ENCODE measurements at places on chromosomes 16 and 17.

DNA sequence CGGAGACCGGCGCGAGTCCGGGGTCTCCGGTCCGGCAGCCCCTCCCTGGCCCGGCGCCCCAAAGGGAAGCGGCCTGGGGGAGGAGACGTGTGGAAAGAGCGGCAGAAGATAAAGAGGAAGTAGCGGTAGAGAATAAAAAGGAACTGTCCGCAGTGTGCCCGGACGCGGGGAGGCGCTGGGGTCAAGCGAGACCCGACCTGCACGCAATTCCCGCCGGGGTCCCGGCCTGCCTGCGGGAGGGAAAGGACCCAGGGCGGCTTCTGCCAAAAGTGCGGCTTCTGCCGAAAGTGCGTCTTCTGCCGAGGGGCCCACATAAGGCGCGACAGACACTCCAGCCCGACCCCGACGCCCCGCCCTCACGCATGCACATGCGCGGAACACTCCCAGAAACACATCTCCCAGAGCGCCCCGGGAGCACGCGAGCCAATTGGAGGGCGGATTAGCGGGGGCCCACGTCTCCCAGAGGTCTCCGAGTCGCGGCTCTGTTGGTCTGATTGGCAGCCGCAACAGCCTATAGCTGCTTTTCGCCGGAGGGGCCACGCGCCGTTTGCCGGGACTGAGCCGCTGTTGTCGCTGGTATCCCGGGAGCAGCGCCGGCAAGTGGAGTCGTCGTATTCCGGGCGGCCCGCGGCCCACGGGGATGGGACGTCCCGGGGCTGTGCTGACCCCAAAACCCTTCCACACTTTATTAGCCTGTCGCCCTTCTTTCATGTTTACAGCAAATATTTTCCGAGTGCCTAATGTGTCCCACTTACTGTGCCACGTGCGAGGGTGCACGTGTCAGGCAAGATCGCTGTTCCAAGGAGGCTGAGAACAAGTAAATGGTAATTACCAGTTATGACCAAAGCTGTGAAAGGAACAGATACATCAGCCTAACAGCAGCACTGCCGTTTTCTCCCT is 8.0 kb upstream of the MEFV start:
- peak; percentile 98 for DNase-seq

- DNase-seq = peak; percentile 87
Observed at GRCh38 chr17:77802811-77803220, 155.7 kb upstream of the TNRC6C start.

DNA sequence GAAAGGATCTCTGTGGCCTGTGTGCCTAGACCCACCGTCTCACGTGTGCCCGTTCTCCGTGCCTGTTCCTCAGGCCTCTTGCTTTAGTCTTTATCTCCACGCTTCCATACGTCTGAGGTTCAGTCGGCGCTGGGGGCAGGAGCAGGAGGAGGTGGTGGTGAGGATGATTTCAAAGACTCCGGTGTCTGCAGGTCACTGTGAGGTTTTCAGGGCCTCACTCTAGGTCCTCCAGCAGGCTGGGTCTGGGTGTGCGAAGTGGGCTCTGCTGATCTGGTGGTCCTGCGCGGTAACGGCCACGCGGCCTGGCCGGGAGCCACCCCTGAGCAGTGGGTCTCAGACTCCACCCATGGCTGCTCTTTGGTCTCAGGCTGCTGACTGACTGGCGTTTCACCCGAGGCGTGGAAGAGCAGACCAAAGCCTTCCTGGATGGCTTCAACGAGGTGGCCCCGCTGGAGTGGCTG is 14.4 kb upstream of the CLEC18A start:
- DNase-seq = no peak

GRCh38 chr17:17573912-17574311 is 17.6 kb downstream of the PEMT start:
- DNase-seq = no peak

DNA sequence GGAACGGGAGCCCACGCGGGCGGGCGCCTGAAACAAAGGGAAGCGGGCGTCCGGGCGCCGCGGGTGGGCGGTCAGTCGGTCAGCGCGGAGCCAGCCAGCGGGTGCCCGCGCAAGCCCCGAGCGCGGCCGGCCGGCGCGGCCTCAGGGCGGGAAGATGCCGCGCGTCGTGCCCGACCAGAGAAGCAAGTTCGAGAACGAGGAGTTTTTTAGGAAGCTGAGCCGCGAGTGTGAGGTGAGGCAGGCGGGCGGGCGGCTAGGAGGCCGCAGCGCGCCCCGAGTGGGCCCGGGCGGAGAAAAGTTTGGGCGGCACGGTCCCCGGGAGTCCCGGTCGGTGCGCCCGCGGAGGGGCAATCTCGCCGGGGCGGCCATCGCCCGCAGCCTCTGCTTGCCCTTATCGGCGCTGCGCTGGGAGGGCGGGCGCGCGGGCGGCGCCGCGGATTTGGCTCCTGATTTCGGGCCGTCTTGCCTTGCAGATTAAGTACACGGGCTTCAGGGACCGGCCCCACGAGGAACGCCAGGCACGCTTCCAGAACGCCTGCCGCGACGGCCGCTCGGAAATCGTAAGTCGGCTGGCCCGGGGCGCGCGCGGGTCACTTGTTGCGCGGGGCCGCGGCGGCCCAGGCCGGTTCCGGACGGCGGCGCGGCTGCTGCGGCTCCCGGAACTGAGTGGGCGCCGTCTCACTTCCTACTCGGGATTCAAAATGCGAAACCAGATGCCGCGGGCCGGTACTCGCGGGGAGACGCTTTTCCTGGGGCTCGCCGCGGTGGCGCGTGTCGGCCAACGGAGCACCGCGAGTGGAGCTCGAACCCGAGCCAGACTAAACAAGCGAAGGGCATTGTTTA is 526 bp downstream of the CBFB start:
- no peak for DNase-seq

- no peak for DNase-seq
Observed at GRCh38 chr17:1197781-1198490, 18.2 kb upstream of the ABR start.

- no peak for DNase-seq
Observed at GRCh38 chr17:62101515-62101914, 36.4 kb upstream of the MED13 start.

GRCh38 chr16:55062442-55062841 is 131.8 kb downstream of the IRX5 start:
- no peak for DNase-seq

GRCh38 chr17:57966875-57967274 is 11.7 kb upstream of the CUEDC1 start:
- no peak for DNase-seq

- no peak for DNase-seq
Observed at GRCh38 chr17:70709596-70709995, 540.3 kb downstream of the KCNJ2 start.

DNA sequence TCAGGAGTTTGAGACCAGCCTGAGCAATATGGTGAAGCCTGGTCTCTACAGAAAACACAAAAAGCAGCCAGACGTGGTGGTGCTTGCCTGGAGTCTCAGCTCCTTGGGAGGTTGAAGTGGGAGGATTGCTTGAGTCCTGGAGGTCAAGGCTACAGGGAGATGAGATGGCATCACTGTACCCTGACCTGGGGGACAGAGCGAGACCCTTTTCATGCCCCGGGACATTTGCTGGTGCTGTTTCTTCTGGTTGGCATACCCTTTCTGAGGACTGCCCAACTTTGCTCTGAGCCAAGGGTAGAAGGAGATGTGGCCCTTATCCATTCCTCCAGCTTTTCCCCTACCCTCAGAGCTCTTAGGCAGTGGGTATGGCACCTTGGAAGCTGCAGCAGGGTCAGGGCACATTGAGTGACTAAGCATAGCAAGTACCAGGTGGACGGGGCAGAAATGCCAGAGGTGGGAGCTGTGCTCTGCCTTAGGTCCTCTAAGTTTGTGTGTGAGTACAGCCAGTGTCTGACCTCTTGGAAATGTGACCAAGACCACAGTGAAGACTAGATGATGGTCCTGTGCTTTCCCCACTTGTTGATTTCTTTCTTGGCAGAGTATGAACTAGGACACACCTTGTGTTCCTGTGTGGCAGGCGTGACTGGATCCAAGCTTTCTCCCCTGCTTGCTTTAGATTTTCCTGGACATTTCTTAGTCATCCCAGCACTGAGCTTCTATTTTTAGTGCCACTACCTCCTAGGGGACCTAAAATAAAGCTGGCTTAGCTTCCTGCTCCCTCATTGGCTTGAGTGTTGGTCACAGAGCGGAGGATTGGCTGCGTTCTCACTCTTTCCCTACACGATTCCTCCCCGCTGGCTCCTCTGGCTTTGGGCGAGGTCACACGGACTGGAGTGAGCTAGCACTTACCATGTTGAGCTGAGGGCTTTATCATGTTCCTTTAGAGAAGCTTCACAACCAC is 9.9 kb upstream of the EDC4 start:
- DNase-seq = no peak

GRCh38 chr16:50254072-50254471 is 12.3 kb upstream of the ADCY7 start:
- no peak for DNase-seq

- no peak for DNase-seq
Observed at GRCh38 chr17:7740481-7741001, 23.0 kb downstream of the DNAH2 start.

GRCh38 chr16:31064882-31065461 is 9.1 kb downstream of the ZNF668 start:
- no peak for DNase-seq

GRCh38 chr17:81328489-81328888 is 33.4 kb upstream of the SLC38A10 start:
- DNase-seq = no peak

- DNase-seq = no peak
Observed at GRCh38 chr17:42748908-42749798, 4.3 kb upstream of the EZH1 start.

DNA sequence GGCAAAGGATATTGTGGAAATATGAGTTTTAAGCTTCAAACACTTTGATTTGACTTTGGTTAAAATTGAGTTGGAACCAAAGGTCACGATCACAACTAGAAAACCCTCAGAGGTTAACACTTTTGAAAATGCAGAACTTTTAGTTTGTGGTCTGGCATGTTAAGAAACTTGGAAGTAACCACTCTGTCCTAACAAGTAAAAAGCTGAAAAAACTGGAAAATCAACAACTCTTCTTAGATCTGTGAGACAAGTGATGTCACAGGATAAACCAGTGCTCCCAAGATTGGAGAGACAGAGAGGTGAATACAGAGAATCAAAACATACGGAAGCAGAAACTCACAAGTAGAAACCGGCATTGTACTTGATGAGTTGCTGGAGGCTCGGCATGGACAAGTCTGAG is 17.4 kb downstream of the MFSD6L start:
- no peak for DNase-seq

DNA sequence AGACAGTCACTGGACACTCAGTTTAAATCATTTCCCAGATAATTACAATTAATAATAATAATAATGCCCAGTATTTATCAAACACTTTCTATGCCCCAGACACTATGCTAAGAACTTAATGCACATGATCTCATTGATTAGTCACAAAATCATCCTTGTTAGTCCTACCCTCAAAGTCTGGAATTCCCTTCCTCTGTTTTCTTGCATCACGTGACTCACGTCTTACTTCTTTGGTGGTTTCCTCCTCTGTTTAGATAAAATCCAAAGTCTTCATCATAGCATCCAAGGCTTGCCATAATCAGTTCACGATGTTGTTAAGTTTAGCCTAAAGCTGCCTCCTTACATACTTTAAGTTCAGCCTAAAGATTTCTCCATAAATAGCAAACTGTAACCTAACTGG is 471.9 kb downstream of the PMP22 start:
- DNase-seq = no peak

DNA sequence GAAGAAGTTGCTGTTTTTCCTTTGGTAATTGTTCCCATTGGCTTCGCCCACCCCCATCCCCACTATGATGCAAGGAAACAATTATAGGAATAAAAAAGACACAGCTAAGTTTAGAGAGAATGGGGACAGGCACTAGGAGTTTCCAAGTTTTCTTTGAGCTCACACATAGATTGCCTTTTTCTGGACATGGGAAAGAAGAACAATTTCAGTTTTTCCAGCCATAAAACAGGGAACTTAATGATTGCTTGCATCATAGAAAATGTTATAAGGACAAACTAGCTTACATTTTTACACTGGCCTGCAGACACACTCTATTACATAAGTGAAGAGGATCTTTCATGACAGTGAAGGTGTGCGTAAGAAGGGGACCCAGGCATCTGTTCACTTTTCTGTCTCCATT is 142.3 kb upstream of the ZFHX3 start:
- no peak for DNase-seq

- no peak for DNase-seq
Observed at GRCh38 chr16:82404586-82405315, 222.0 kb upstream of the CDH13 start.

GRCh38 chr16:84062734-84063640 is 20.4 kb upstream of the SLC38A8 start:
- peak; percentile 87 for DNase-seq

- no peak for DNase-seq
Observed at GRCh38 chr17:2796164-2797125, at the start of gene RAP1GAP2. Gene RAP1GAP2 (plus strand): TSS chr17:2796438. CDS start chr17:2796528, 90 bp downstream.

DNA sequence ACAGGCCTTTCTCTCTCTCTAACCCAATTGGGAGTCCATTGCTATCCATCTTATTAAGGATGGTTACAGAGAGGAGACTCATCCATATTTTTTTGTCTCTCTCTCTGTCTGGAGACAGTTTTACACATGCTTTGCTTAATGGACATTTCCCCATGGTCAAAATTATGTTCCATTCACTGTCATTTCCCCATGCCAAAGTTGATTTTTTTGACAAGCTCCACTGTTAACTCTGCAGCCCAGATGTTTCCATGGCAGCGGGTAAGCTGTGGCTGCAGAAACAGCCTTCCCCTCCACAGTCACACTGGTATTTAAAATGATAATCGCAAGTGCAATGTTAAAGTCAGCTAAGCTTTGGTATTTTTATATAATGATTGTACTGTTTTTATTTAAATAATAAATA is 63.9 kb upstream of the HLF start:
- no peak for DNase-seq

DNA sequence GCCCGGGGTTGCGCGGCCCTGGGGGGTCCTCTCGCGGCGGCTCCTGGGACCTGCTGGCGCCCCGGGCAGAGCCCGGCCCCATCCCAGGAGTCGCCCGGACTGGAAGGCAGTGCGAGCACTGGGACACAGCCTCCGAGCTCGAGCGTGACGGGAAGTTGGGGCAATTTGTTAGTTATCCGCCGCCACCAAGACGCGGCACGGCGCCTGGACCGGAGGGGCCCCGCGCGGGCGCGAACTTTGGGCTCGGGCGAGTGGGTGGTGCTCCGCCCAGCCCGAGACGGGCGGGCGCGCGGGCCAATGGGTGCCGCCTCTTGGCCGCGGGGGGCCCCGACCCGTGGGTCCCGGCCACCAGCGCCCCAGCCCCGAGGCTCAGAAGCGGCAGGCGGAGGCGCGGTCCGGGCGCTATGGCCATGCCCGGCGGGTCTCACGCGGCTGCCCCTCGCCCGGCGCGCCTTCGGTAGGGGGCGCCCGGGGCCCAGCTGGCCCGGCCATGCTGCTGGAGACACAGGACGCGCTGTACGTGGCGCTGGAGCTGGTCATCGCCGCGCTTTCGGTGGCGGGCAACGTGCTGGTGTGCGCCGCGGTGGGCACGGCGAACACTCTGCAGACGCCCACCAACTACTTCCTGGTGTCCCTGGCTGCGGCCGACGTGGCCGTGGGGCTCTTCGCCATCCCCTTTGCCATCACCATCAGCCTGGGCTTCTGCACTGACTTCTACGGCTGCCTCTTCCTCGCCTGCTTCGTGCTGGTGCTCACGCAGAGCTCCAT is at the start of gene ADORA2B:
TSS of gene ADORA2B (plus strand) at position 372 of the 768 bp plus-strand sequence. CDS start at position 491, 119 bp downstream.
- no peak for DNase-seq

GRCh38 chr17:14125518-14126137 is 56.3 kb downstream of the COX10 start:
- no peak for DNase-seq
